Caco-2 (cell line): ENCODE measurements at places on chromosomes 6 and 20. TPM values are rescaled to one million over a fixed set of nuclear protein-coding genes. Genes with fewer than 3 reads are reported as not detected.
A peak's percentile ranks its signal among the peaks of the same experiment; 100 is the strongest.

DNA sequence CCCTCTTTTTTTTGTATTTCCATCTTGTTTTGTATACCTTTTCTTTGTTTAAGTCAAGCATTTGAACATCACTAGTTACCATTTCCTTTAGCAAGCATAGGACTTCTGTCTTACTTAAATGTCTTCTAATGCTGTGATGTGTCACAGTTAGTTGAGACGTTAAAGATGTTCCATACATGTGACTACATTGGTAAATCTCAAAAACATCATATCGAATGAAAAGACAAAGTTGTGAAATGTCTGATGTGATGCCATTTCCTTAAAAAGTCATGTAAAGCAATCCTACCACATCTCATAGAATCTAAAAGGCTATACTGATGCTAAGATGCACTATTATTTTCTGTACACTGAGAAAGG lies 26.8 kb downstream of the SLC16A10 start:
- H3K4me3 ChIP-seq: no peak overlapping the region
- H3K36me3 ChIP-seq: no peaks in the 10 kb centered on the region
- no peaks in the 10 kb centered on the region for H3K4me1 ChIP-seq
- no peak for DNase-seq

GRCh38 chr6:46674410-46674809 lies 13.3 kb upstream of the TDRD6 start:
- no peaks in the 10 kb centered on the region for H3K27me3 ChIP-seq
- H3K36me3 ChIP-seq: no peaks in the 10 kb centered on the region
- DNase-seq: no peak
- no peak overlapping the region for H3K4me3 ChIP-seq

DNA sequence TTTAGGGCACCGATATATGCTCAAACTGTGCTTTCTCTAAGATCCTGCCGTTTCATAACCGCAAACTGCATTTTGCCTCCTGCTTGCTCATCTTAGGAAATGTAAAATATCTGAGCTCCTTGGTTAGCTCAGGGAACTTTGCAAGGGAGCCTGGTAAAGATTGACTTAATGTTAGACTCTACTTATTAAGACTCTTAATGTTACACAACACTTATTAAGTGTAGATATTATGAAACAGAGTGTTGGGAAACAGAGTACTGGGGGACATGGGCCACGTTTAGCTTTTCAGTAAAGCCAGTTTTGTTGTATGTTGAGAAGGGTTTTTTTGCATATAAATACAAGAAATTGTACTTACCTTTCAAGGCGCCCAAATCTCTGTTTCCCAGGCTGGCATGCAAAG lies 1.9 kb downstream of the LTV1 start:
- no peak for DNase-seq
- H3K4me3 ChIP-seq: no peak overlapping the region
- no peaks in the 10 kb centered on the region for H3K27me3 ChIP-seq
- H3K36me3 ChIP-seq: peaks cover 1% of the 10 kb centered on the region; the same call in 1 of the 2 replicates

The MAK gene
- total RNA-seq: 0.14 and 0.16 TPM in 2 replicates

GRCh38 chr20:22582386-22582963 lies 1.9 kb downstream of the FOXA2 start:
- H3K4me1 ChIP-seq: peaks cover 18% of the 10 kb centered on the region
- H3K27me3 ChIP-seq: no peaks in the 10 kb centered on the region
- H3K36me3 ChIP-seq: peaks cover 2% of the 10 kb centered on the region
- peak overlapping the region; percentile 79 for H3K4me3 ChIP-seq

DNA sequence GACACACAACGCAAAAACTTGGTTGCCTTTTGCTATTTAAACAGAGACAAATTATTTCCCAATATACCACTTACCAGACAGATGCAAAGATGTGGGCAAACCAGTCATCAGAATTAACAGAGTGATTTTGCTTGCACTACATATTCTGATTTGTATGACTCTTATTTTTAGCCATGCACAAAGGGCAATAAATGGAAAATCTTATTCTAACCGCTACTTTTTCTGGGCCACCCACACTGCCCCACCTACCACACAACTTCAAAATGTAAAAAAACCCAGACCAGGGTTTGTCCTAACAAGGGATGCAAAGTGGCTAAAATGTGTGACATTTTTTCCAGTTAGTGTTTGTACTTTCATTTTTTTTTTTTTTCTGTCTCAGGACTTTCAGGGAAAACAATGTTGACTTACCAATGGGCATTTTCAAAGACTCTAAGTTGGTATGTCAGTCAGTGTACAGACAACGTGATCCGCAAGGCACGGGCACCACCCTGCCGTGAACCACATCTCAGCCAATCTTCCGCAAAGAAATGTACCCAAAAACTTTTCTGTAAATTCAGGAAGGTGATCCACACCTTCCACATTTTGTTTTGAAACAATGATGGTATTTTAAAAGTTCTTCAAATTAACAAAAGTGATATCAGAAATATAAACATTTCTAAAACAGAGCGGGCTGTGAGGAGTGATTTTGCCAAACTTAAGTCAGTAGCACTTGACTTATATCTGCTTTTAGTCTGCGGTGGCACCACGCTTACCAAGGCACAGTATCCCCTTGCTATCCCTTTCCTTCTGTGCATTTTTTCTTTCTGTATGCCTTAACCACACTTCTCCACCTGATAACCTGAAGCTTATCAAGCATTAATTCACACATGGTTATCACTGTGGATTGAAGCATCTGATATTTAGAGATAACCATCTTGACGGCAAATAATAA lies 185.6 kb downstream of the GJA10 start:
- H3K27ac ChIP-seq: no peak overlapping the region
- H3K4me1 ChIP-seq: no peaks in the 10 kb centered on the region
- H3K36me3 ChIP-seq: no peaks in the 10 kb centered on the region
- no peaks in the 10 kb centered on the region for H3K27me3 ChIP-seq
- DNase-seq: no peak
- H3K4me3 ChIP-seq: no peak overlapping the region

GRCh38 chr20:43711098-43711654 lies 15.6 kb downstream of the GTSF1L start:
- DNase-seq: no peak
- H3K27ac ChIP-seq: no peak overlapping the region
- H3K27me3 ChIP-seq: no peaks in the 10 kb centered on the region
- no peaks in the 10 kb centered on the region for H3K4me1 ChIP-seq
- peaks cover 8% of the 10 kb centered on the region for H3K36me3 ChIP-seq

DNA sequence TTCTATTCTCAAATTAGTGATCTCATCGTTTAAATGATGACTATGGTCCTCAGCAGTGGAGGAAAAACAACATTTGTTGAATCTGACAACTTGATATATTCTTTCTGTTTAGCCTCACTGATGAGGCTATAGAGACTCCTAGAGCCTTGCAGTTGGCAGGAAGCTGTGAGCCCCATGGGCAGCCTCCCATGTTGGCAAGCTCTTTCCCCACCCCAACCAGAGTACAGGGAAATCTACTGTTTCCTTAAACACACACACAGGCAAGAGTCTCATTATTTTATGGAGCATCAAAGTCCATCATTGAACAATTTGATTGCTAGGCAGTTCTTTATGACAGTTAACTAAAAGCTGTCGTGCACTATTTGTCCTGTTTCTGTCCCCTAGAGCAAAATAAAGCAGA lies 498.2 kb upstream of the CITED2 start:
- no peak overlapping the region for H3K4me3 ChIP-seq
- DNase-seq: no peak
- no peaks in the 10 kb centered on the region for H3K27me3 ChIP-seq
- H3K4me1 ChIP-seq: peaks cover 16% of the 10 kb centered on the region; the same call in 1 of the 2 replicates
- H3K27ac ChIP-seq: no peak overlapping the region

- H3K36me3 ChIP-seq: no peaks in the 10 kb centered on the region
- peak overlapping the region; percentile 60 for H3K27ac ChIP-seq
- no peaks in the 10 kb centered on the region for H3K27me3 ChIP-seq
- DNase-seq: no peak
- H3K4me1 ChIP-seq: no peaks in the 10 kb centered on the region
Observed at GRCh38 chr6:10411971-10412460, 2.9 kb downstream of the TFAP2A start.

DNA sequence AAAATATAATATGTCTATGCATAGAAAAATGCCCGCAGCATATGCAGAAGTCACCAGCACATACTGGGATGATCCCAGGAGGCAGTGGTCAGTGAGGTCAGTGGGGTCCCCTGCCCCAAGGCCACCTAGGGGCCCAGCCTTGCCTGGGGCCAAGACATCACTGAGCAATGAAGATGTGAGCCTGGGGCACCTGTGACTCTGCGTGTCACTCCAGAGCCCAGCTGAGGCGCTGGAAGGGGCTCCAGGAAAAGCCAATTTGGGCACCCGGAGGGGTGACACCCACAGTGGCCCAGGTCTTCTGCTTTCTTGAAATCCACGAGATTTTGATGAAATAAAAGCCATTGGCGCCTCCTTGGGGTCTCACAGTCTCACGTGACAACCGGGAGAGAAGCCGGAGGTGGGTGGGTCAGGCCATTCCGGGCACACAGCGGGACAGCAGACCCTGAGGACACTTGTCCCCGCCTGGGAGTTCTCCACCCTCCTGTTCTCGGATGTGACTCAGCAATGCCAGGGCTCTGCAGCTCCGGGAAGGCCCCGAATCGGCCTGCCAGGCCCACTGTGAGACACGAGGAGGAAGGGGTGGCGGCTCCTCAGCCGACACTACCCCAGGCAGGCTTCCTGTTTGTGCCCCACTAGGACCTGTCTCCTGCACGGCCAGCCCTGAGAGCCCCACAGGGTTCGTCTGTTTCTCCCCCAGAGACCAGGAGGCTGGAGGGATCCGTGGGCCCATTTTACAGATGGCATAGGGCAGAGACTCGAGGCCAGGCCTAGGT lies 24.4 kb upstream of the SLCO4A1 start:
- H3K27me3 ChIP-seq: no peaks in the 10 kb centered on the region
- H3K36me3 ChIP-seq: no peaks in the 10 kb centered on the region
- no peak overlapping the region for H3K4me3 ChIP-seq
- DNase-seq: no peak

- no peaks in the 10 kb centered on the region for H3K27me3 ChIP-seq
- no peaks in the 10 kb centered on the region for H3K36me3 ChIP-seq
- DNase-seq: no peak
Observed at GRCh38 chr20:41696428-41696827, 78.3 kb upstream of the CHD6 start.

- no peak for DNase-seq
- no peak overlapping the region for H3K27ac ChIP-seq
- H3K4me3 ChIP-seq: no peak overlapping the region
- H3K27me3 ChIP-seq: no peaks in the 10 kb centered on the region
Observed at GRCh38 chr6:51830666-51831065, 256.7 kb downstream of the PKHD1 start.

- H3K27me3 ChIP-seq: no peaks in the 10 kb centered on the region
- H3K36me3 ChIP-seq: no peaks in the 10 kb centered on the region
- no peaks in the 10 kb centered on the region for H3K4me1 ChIP-seq
- DNase-seq: no peak
Observed at GRCh38 chr6:107641071-107641470, 151.2 kb downstream of the SOBP start.

The SLC17A9 gene
- total RNA-seq: 64.7 and 77.4 TPM in 2 replicates

GRCh38 chr20:49583669-49584417 lies 15.9 kb upstream of the PTGIS start:
- DNase-seq: peak; percentile 97
- peak overlapping the region; percentile 93 for H3K27ac ChIP-seq
- no peak overlapping the region for H3K4me3 ChIP-seq
- H3K36me3 ChIP-seq: no peaks in the 10 kb centered on the region
- H3K4me1 ChIP-seq: peaks cover 51% of the 10 kb centered on the region
- no peaks in the 10 kb centered on the region for H3K27me3 ChIP-seq

The BCL2L1 gene
- total RNA-seq: 444 and 469 TPM in 2 replicates

The RBM24 gene
- not detected in 2 replicates for total RNA-seq

- peak; percentile 76 for DNase-seq
- H3K36me3 ChIP-seq: no peaks in the 10 kb centered on the region
- no peaks in the 10 kb centered on the region for H3K4me1 ChIP-seq
- H3K27ac ChIP-seq: no peak overlapping the region
- H3K27me3 ChIP-seq: no peaks in the 10 kb centered on the region
Observed at GRCh38 chr20:43187476-43188233, 2.1 kb downstream of the PTPRT start.

- no peak overlapping the region for H3K4me3 ChIP-seq
- no peaks in the 10 kb centered on the region for H3K36me3 ChIP-seq
- no peaks in the 10 kb centered on the region for H3K27me3 ChIP-seq
- no peak for DNase-seq
- H3K4me1 ChIP-seq: peaks cover 23% of the 10 kb centered on the region
Observed at GRCh38 chr20:50519036-50519762, 9.0 kb downstream of the PTPN1 start.

DNA sequence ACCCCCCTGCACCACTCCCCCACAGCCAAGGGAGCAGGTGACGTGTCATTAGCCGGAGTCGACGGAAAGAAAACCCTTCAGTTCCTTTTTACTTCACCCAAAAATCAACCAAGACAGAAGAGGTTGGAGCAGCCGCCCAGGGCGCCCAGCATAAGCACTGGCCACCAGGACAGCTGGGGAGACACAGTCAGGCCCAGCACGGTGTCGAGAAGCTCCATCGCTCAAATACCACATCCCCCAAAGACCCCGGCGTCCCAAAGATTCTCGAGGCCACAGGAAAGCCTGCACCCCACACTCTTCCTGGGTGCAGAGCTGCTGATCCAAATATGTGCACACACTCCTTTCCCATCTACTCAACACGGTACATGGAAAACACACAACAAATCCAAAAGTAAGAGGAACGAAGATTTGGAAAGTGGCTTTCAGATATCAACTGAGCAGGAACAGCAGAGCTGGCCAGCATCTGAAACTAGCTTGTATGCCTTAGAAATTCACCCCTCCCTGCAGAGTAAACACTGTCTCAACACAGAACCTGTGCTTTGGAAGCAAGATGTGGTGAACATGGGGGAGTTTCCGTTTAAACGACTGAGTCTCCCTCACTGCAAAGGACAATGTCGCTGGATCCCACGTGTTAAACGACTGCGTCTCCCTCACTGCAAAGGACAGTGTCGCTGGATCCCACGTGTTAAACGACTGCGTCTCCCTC lies 54.6 kb downstream of the DLL1 start:
- H3K36me3 ChIP-seq: no peaks in the 10 kb centered on the region
- no peaks in the 10 kb centered on the region for H3K27me3 ChIP-seq
- H3K27ac ChIP-seq: no peak overlapping the region
- no peak for DNase-seq
- no peaks in the 10 kb centered on the region for H3K4me1 ChIP-seq

The SPATS1 gene
- not detected in 2 replicates for total RNA-seq

The ZNF311 gene
- total RNA-seq: 1.8 and 2.9 TPM in 2 replicates

The JAG1 gene
- total RNA-seq: 69.1 and 69.8 TPM in 2 replicates

- no peaks in the 10 kb centered on the region for H3K36me3 ChIP-seq
- DNase-seq: no peak
- no peak overlapping the region for H3K27ac ChIP-seq
- no peak overlapping the region for H3K4me3 ChIP-seq
- 0 out of 2 replicates have a peak, but pooled peaks cover 14% of the 10 kb centered on the region for H3K4me1 ChIP-seq
Observed at GRCh38 chr6:15892369-15892768, 229.5 kb upstream of the DTNBP1 start.

DNA sequence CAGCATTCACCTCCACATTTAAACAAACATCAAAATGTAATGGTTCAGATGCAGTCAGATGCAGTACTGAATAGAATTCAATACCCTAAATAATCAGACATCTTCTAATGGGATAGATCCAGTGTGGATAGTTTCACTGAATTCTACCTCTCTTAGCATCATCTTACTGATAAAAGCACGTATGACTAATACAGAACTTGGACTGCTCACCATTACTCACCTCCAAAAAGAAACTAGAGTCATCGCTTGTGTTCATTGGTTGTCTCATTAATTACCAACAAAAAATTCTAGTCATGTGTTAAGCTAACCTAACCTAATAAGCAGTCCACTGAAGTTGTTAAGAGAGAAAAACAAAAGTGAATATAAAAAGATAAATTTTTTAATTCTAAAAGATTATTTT lies 165.9 kb upstream of the IRAK1BP1 start:
- no peak overlapping the region for H3K27ac ChIP-seq
- H3K36me3 ChIP-seq: no peaks in the 10 kb centered on the region
- H3K4me1 ChIP-seq: no peaks in the 10 kb centered on the region
- no peak for DNase-seq
- no peak overlapping the region for H3K4me3 ChIP-seq
